ENCODE measurements at places on chromosomes 2 and 18.

DNA sequence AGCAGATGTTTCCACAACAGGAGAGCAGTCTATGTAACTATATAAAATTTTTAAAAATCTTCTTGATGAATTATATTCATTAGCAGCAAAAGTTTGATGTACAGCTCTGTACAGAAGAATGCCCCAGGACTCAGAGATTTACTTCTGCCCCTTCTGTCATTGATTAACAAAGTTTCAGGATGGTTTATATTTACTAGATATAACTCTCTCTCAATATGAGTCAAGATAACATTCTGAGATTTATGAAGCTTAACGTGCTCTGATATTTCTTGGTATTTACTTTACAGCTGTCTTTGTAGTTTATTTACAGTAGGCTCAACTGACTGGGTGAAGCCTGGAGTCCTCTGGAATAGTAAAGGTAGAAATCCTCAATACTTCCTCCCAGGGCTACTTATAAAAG lies 93.6 kb upstream of the HNMT start:
- H3K36me3 ChIP-seq = no peaks in the 10 kb centered on the region
- no peaks in the 10 kb centered on the region for H3K27me3 ChIP-seq
- DNase-seq = no peak
- H3K27ac ChIP-seq = no peak overlapping the region
- H3K4me3 ChIP-seq = no peak overlapping the region

DNA sequence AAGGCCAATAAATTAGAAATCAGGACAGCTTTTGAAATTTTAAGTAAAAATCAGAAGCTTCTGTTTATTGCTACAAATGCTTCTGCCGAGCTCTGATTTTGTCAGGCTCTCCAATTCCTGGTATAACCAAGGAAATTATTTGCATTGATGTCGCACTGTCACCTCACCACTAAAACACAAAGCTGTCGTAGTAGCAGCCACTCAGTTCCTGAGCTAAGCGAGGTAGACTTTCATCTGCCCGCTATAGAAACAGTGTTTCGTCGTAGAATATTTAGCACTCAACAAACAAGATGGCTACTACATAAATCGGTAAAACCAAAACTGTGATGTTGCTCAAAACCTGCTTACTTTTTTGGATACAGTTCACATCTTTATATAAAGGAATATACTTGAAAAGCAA lies 141.3 kb upstream of the FOSL2 start:
- no peak for DNase-seq
- H3K27me3 ChIP-seq = no peaks in the 10 kb centered on the region
- no peak overlapping the region for H3K4me3 ChIP-seq
- H3K27ac ChIP-seq = no peak overlapping the region
- H3K4me1 ChIP-seq = peaks cover 3% of the 10 kb centered on the region

DNA sequence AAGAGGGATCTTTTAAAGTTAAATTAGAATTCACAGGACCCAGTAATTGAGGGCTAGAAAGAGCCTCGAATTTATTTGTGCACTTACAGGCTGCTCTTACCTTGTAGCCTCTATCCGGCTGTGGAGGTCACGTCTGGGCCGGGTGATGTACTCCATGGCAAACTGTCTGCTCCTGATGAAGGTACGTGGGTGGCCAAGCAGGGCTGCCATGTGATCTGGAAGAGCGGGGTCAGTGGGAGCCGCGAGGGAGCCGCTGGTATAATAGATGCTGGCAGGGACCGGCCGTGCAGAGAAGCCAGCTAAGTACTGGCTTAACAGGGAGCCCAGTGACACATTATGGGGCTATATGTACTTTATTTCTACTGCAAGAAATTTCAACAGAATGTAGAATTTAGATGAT lies 59.2 kb downstream of the ADI1 start:
- H3K4me1 ChIP-seq = peaks cover 5% of the 10 kb centered on the region
- no peak for DNase-seq
- no peak overlapping the region for H3K4me3 ChIP-seq
- no peaks in the 10 kb centered on the region for H3K27me3 ChIP-seq
- H3K36me3 ChIP-seq = peaks cover 93% of the 10 kb centered on the region
- no peak overlapping the region for H3K27ac ChIP-seq

- DNase-seq = no peak
- H3K27me3 ChIP-seq = no peaks in the 10 kb centered on the region
- H3K36me3 ChIP-seq = no peaks in the 10 kb centered on the region
- no peak overlapping the region for H3K4me3 ChIP-seq
- peaks cover 16% of the 10 kb centered on the region for H3K4me1 ChIP-seq
- H3K27ac ChIP-seq = no peak overlapping the region
Measured at GRCh38 chr2:23904692-23905091, 22.2 kb downstream of the ATAD2B start.

DNA sequence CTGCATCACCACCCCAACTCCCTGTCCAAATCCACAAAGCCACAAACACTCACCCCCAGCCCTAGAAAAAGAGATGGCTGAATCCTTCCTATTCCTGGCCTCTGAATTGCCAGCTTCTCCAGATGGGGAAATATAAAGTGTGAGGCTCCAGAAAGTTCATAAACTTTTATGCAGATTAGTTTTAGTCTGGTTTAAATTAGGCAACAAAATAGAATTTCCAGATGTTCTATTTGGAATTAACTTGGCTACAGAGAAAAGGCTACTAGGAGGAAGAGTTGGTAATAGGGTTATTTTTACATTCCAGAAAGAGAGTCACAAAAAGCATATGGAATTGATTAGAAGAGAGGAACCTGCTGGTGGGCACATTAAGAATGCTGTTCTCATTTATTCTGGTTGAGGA lies 56.0 kb downstream of the EN1 start:
- no peak for DNase-seq
- no peaks in the 10 kb centered on the region for H3K4me1 ChIP-seq
- H3K27me3 ChIP-seq = no peaks in the 10 kb centered on the region
- no peak overlapping the region for H3K4me3 ChIP-seq
- H3K27ac ChIP-seq = no peak overlapping the region
- no peaks in the 10 kb centered on the region for H3K36me3 ChIP-seq

DNA sequence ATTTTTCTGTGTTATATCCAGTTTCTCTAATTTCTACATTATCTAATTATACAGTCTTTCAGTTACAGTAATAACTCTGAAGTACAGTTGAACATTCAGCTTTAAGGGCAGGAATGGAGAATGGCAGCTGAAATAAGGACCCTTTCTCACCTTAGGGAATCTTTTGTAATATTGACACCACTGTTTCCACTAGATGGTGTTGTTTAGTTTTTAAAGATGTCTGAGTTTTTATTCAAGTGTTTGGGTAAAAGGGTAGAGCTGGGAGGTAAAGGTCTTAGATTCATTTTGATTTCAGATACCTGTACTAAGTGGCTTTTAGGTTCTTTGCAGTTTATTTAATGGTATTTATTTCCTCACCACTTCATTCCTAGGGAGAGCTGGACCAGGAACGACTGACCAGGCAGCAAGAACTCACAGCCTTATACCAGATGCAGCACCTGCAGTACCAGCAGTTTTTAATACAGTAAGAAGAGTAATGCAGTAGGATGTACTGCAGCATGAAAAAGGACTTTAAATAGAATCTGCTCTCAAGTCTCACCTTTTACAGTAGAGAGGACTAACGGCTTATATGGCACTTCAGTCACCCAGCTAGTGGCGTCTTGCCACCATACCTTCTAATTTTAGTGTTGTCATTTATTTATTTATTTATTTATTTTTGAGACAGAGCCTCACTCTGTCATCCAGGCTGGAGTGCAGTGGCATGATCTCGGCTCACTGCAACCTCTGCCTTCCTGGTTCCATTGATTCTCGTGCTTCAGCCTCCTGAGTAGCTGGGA lies 33.2 kb upstream of the KCNJ13 start:
- DNase-seq = no peak
- no peak overlapping the region for H3K4me3 ChIP-seq
- no peaks in the 10 kb centered on the region for H3K4me1 ChIP-seq
- H3K36me3 ChIP-seq = no peaks in the 10 kb centered on the region
- no peaks in the 10 kb centered on the region for H3K27me3 ChIP-seq

DNA sequence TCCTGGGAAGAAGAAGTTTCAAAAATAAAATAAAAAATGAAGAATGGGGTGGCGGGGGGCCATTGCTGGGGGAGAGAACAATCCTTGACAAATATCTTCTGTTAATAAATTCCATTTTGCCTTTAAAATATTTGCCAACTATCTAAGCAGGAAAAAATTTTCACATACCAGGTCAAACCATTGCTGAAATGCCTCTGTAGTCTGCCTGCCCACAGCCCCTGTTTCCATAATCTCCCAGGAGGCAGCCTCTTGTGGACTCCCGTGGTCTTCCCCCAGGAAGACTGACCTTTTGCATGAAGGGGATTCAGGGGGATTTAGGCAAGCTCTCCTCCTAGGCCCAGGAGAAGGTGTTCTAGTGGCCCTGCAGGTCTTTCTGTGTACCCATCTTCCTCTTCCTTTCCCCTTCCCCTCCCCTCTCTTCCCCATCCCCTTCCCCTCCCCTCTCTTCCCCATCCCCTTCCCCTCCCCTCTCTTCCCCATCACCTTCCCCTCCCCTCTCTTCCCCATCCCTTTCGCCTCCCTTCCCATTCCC lies 61.0 kb downstream of the RPL37A start:
- H3K27ac ChIP-seq = no peak overlapping the region
- DNase-seq = no peak
- H3K36me3 ChIP-seq = no peaks in the 10 kb centered on the region
- H3K4me3 ChIP-seq = no peak overlapping the region
- H3K27me3 ChIP-seq = no peaks in the 10 kb centered on the region

DNA sequence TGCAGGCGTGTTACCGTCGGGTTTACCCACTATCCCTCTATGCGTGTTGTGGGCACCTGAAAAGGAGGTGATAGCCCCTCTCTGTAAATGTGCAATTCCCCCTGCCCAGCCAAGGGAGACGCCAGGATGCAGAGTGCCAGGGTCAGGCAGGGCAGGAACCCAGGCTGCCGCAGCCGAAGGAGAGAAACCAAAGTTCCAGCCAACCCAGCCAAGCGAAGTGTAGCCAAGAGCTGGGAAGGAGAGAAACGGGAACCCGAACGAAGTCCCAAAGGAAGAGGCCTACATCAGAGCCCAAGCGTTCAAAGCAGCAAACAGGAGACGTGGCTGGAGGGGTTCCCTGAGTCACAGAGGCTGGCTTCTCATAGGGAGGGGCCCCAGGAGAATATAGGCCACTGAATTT lies 24.2 kb upstream of the SPR start:
- H3K27me3 ChIP-seq = peaks cover 3% of the 10 kb centered on the region
- H3K4me1 ChIP-seq = peaks cover 8% of the 10 kb centered on the region
- H3K36me3 ChIP-seq = no peaks in the 10 kb centered on the region
- no peak overlapping the region for H3K27ac ChIP-seq
- peak overlapping the region; percentile 24 for H3K4me3 ChIP-seq
- DNase-seq = no peak

DNA sequence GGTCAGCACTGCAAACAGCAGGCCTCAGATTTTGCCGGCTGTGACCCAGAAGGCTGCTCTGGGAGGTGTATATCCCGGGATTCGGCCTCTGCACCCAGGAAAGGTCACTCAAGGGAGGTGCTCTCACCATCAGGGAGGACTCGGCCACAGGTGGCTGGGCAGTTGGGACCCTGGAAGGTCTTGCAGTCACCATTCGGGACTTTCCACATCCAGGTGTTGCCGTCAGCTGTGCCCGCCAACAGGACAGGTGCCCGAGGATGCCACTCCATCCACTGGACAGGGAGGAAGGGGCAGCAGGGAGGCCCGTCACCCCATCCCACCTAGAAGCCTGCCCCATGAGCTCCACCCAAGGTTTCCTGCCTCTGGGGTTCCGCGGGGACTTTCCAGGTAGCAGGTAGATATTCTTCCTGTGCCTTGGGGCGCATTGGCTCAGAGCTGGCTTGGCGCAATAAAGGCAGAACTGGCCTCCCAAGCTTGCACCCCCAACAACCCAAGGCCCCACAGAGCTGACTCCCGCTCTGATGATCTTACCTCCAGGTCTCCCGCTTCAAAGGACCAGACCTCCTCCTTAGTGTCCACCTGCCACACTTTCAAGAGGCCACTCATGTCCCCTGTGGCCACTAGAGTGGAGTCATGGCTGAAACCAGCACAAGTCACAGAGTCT lies 3.5 kb downstream of the AAMP start:
- peaks cover 16% of the 10 kb centered on the region for H3K4me1 ChIP-seq
- H3K27ac ChIP-seq = no peak overlapping the region
- peaks cover 63% of the 10 kb centered on the region for H3K36me3 ChIP-seq
- H3K4me3 ChIP-seq = no peak overlapping the region
- DNase-seq = no peak

DNA sequence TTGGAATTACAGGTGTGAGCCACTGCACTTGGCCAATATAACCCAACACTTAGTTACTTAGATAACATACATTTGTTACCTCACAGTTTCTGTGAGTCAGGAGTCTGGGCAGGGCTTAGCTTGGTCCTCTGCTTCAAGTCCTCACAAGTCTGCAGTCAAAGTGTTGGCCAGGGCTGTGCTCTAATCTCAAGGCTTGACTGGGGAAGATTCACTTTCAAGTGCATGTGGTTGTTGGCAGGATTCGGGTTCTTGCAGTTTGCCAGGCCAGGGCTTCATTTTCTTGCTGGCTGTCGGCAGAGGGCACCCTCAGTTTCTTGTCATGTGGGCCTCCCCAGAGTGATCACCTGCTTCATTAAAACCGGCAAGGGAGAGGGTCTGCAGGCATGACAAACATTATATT lies 103.7 kb downstream of the SLC4A3 start:
- no peak overlapping the region for H3K4me3 ChIP-seq
- H3K27ac ChIP-seq = no peak overlapping the region
- no peak for DNase-seq
- no peaks in the 10 kb centered on the region for H3K36me3 ChIP-seq

DNA sequence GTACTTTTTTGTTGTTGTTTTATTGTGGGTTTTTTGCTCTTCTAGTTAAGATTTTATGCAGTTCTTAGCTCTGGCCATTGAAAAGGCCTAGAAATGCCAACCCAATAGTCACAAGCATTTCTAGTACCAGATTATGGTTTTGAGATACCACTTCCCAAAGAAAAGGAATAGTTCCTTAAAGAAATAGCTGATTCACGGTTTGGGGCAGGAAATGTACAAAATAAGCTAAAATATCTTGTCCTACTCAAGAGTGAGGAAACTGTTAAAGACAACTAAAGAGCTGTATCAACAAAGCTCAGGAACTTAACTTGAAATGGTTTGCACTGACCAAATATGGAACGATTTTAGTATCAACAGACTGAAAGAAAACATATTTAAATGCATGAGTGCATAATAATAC lies 35.4 kb downstream of the PGAP1 start:
- no peak overlapping the region for H3K27ac ChIP-seq
- H3K36me3 ChIP-seq = no peaks in the 10 kb centered on the region
- no peak overlapping the region for H3K4me3 ChIP-seq
- no peaks in the 10 kb centered on the region for H3K4me1 ChIP-seq
- no peak for DNase-seq

DNA sequence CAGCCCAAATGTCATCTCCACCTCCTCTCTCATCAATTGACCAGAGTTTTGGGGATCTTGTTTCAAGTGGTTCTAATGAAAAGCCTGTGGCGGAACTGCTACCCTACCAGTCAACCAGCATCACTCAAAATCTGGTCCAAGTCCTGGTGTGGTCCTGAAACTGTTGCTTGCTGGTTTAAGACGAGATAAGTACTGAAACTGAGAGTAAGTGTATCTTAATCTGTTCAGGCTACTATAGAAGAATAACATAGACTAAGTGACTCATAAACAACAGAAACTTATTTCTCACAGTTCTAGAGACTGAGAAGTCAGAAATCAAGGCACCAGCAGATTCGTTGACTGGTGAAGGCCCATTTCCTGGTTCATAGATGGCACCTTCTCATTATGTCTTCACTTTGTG lies 879 bp upstream of the GALNT5 start:
- H3K27me3 ChIP-seq = no peaks in the 10 kb centered on the region
- no peak overlapping the region for H3K4me3 ChIP-seq
- H3K27ac ChIP-seq = peak overlapping the region; percentile 70
